HFFc6 (cell line): ENCODE measurements at places on chromosomes 16 and 17.

DNA sequence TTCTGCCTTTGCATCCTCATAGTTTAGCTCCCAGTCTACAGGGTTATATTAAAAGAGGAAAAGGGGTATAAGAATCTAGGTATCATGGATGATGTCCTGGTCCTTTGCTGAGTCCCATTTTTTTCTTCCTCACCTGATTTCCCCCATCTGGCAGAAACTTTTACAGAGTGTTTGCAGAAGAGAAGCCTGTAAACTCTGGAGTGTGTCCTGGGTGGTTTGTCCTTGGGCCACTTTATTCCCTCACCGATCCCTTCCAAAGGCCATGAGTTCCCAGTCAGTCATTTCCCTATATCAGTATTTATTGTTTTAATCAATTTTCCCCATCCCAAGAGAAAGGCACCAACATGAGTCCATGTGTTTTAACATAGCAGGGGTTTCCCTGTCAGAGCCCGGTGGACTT lies 638.2 kb downstream of the WWOX start:
- no peak for DNase-seq

GRCh38 chr16:74774223-74775139 lies at the start of gene FA2H:
Gene FA2H (minus strand): TSS chr16:74774820. CDS start chr16:74774755, 65 bp downstream.
- DNase-seq: no peak

- DNase-seq: no peak
These were observed 11.5 kb upstream of the UMOD start for GRCh38 chr16:20364051-20364450.

DNA sequence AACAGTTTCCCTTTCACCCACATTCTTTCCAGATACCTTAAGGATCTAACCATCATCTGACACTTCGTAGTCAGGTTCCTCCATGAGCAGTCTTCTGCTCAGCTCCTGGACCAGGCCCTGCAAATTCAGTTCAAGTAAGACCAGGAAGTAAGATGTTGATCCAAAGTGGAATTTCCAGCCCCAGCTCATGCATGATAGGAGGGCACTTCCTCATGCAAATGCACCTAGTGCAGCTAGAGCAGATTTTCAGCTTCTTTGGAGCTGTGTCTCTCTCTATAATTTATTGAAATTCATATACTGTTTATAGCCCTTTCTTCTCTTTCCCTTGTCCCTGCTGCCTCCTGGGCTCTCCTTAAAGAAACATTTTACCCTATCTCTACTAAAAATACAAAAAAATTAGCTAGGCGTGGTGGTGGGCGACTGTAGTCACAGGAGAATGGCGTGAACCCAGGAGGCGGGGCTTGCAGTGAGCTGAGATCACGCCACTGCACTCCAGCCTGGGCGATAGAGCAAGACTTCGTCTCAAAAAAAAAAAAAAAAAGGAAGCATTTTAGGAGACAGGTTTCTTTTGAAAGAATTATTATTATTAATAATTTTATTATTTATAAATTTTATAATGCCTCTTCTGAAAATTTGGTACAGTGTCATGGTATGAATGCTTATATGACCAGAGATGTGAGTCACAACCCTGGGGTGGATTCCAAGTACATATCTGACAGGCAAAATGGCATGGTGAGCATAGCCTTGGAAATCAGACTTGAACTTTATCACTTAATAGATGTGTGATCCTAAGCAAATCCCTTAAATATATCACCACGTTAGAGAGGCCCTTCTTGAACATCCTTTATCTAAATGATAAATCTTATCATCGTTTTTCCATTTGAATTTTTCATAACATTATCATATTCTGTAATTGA lies 94.3 kb downstream of the SSH2 start:
- peak; percentile 35 for DNase-seq

- DNase-seq: no peak
These were observed 1.6 kb downstream of the PRSS36 start for GRCh38 chr16:31148281-31148728.

DNA sequence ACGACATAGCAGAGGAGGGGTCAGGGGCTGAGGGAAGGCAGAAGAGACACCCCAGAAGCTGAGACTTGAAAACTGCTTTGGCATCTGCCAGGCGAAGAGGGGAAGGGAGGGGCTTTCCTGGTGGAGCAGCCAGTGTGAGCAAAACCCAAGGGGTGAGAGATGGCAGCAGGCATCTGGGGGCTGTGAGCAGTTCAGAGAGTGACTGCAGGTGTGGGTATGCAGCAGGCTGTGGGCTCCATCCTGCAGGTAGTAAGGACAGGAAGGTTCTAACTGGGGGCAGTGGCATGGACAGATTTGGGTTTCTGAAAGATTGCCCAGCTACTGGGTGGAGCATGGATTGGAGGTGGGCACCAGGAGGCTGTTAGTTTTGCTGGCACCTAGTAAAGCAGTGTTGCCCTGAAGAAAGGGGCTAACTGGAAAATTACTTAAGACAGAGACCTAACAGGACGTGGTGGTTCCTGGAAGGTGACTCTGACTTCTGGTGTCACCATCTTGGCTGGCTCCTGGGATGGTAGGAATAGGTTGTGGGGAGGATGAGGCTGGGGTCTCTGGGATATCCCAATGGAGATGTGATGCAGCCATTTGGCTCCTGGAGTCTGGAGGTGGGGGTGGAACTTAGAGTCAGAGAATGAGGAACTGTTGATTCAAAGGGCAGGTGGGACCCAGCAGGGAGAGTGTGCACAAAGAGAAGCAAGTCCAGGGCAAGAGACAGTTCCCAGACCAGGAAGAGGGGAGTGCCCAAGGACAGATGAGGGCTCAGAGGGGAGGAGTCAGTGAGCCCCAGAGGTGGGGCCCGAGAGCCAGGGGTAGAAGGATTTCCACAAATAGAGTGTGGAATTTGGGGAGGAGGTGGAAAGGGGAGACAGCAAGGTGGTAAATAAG lies 11.2 kb downstream of the BCL7C start:
- DNase-seq: no peak
